ENCODE measurements at places on chromosomes 5 and 9.

GRCh38 chr5:33088176-33088575, 352.6 kb upstream of the TARS1 start:
- no peak for DNase-seq

DNA sequence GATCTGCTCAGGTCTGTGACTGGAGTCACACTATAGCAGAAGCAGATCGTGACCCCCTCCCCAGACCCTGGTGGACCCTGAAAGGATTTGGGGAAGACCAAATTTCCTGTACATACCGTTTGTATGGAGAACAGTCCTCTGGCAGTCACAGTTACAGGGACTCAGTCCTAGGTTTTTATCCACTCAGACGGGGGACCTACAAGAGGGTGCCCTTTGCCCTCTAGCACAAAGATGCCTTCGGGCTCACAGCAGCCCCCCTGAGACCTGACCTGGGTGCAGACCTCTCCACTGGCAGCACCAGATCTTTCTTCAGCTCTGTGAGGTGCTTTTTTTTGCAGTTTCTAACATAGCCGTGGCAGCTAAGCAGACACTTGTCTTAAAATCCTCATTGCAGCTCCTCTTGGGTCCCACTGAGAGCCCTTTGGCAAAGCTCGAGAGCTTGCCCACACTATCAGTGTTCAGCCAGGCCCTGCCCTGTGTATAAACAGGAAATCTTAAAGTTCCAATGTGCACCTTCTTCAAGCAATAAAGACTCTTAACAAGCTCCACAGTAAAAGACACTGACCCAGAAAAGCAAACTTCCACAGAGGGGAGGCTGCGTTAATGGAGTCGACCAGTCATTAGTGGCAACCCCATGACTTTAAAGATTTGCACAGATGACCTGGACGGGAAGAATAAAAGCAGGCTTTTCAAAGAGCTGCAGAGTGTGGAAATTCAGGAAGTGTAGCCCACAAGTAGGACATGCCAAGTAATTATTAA, 71.8 kb upstream of the LHFPL2 start:
- no peak for DNase-seq

GRCh38 chr9:110251212-110251611, 5.1 kb downstream of the TXN start:
- DNase-seq, result no peak

DNA sequence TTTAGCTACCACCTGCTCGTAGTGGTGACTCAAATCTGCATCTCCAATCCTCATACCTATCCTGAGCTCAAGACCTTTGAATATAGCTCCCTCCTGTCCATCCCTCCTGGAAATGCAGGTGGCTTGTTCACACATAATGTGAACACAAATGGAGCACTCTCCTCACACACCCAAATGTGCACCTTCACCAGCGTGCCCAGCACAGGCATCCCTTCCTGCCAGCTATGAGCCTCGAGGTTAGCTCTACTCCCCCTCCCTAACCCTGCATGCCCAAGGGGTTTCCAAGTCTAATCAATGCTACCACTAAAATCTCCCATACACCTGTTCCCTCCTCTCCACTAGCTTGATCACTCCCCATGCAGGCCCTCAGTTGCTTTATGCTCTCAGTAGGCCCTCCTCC, 2.2 kb upstream of the TGFBI start:
- no peak for DNase-seq

DNA sequence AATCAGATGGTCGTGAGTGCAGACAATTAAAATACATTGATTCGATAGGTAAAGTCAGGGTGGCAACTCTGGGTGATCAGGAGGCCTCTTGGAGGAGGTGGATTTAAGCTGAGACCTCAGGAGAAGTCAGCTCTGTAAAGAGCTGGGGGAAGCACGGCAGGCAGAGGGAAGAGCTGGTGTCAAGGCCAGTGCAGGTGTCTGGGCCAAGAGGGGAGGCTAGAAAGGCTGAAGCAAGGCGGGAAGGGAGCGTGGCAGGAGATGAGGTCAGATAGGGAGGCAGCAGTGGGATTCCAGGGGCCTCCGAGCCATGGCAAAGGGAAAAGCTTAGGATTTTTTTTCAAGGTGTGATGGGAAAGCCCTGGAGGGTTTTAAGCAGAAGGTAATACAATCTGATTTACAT, 178.7 kb downstream of the FSTL4 start:
- DNase-seq, result no peak

GRCh38 chr5:75510417-75510835, 1.0 kb downstream of the CERT1 start:
- peak; percentile 23 for DNase-seq

GRCh38 chr5:143870871-143871632, 59.1 kb downstream of the HMHB1 start:
- no peak for DNase-seq

GRCh38 chr5:124963236-124963919, 216.9 kb upstream of the ZNF608 start:
- DNase-seq, result no peak

DNA sequence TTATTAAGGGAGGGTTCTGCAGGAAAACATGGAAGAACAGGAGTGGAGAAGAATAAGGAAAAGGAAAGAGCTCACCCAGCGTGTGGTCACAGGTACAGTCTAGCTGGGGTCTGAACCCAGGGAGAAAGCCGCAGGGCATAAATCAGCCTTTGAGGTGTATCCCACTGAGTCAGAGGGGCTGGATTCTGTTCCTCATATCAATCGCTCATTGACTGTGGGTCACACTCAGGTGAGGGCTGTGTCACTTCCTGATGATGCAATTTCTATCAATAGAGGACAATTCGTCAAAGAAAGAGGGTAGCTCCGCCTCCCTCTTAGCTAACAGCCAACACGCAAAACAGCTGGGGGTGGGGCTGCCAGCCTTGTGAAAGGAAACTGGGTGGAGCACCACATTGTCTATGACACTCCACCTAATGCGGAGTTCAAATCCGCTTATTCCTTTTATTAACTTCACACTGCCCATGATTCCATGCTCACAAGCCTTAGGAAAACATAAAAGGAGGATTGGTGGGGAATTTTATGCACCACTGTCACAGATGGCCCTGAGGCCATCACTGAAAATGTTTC, 176.2 kb downstream of the ICE1 start:
- peak; percentile 92 for DNase-seq

DNA sequence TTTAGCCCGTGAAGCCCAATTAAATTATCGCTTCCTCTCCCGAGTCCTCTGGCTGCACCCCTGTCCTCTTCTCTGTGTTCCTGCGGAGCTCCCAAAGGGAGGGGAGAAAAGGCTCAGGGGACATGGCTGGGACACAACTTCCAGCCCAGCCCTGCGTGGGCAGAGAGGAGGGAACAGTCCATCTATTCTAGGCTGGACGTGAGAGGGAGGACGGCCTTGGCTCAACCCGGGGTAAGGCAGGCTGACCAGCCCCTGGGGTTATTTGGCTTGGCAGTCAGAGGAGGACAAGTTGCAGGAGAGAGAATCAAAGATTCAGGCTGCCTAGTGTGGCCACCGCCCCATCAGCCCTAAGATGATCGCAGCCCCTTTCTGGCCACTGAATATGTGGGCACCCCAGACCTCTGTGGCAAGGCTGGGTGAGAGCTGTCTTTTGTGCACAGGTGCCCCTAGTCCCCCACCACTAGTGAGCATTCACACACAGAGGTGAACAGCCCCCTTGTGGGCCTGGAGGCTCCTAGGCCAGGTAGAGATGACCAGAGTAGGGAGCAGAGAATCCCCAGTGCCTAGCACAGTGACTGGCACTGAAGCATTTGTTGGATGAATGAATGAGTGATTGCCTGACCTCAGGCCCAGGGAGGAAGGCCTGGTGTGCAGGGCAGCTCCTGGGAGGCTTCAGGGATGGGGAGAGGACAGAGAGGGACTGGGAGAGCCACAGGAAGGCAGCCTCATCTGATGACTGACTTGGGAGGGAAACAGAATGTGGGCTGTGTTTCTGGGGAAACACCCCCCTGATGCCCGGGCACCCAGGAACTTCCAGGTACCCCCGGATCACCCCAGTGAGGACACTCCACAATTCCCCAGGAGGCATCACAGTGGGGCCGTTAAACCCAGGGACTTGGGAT, 133.9 kb downstream of the C9orf50 start:
- DNase-seq, result no peak

GRCh38 chr9:86405926-86406325, 51.7 kb upstream of the TUT7 start:
- DNase-seq, result peak; percentile 11

DNA sequence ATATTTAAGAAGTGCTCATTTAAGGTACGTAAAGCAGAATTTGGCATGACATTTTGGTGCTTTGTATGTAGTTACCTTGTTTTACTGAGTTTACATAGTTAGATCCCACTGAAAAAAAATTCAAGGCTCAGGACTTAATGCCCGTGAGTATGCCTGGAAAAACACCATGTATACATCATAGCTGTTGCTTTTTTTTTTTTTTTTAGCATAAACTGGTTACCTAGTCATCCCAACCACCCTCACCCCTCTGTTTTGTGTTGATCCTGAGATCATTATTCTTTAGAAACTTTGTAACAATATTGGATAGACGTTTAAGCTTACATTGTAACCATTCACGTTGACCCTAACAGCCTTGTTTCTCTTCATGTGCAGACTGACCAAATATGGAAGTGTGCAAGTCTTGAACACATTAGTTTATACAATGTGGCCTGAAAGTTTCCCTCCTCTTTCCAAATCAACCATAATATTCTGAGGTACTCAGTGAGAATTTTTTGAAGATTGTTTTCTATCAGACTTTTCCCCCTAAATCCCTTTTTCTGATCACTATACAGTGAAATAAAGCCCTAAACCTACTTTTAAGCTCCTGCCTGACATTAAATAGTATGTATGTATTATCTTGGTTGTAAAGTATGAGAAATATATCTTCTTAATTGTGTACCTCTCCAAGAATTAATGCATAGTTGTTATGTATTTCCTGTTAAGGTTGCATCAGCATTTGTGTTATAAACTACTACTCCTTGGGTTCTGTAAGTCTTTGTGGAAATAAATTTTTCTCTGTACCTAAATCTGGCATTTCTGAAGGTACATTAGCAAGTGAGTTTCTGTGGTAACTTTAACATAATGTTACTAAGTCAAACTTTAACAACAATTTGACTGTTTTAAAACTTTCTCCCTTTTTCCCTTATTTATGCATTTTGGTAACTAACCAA, 4.4 kb downstream of the RABGAP1 start:
- DNase-seq, result no peak

DNA sequence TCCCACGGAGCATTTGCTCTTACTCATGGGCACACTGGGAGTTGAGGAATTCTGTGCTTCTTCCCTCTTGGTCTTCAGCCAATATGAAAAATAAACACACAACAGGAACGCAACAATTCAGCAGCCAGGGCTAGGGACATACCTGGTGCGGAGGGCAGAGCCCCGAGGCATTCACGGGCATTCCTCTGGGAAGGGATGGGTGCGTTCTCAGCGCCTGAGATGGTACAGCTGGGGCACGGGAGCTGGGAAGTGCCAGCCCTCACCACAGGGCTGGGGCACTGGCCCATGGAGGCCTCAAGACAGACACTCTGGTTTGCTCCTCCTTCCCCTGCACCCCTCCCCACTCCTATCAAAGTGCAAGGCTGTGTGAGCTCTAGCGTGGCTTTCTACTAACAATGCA, 2.1 kb downstream of the SLC6A3 start:
- no peak for DNase-seq

DNA sequence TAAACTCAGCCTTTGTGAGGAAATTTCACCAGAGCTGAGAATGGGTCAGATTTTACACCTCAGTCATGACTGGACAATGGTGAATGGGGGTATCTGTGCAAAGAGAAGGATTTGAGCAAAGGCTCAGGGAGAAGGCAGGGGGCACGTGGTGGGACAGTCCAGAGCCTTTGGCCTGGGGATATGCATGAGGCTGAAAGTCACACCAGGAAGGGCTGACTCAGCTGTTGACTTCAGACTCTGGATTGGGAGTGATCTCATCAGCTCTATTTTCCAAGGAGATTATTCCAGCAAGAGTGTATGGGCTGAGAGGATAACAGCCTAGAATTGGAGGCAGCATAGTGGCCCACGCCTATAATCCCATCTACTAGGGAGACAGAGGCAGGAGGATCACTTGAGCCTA, 53.6 kb downstream of the SAXO1 start:
- no peak for DNase-seq
